ENCODE measurements at places on chromosomes 5 and 9.

DNA sequence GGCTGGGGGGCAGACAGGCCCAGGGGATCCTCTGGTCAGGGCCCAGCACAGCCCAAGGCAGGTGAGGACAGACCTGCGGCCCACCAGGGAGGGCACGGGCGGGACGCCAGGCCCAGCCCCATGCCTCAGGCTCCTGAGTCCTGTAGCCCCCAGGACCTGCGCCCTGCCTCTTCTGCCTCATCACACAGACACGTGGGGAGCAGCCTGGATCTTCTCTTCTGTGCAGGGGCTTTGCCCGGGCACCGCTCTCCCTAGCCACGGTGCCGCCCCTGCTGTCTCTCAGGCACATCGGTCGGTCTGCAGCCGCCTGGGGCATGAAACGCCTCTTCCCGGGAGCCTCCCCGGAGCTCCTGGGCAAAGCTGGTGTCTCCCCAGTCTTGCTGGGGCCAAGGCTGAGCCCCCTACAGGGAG, 40.2 kb upstream of the EGFL7 start:
- no peak for DNase-seq

DNA sequence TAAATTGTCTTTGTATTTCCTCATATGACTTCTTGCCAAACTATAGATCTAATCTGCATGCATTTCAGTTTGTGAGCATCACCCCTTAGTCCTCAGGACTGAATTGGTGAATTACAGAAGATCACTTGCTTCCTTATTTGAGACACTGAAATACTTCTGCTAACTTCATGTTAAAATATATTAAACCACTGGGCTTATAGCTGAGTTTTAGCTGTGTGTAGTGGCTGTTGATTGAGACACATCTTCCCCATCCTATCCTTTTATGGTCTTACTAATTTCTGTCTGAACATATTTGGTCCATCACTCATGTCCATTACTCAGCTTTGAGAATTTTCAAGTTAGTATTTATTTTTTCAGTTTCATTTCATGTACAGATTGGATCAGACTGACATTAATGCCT, 295.9 kb downstream of the PSAT1 start:
- DNase-seq: no peak

DNA sequence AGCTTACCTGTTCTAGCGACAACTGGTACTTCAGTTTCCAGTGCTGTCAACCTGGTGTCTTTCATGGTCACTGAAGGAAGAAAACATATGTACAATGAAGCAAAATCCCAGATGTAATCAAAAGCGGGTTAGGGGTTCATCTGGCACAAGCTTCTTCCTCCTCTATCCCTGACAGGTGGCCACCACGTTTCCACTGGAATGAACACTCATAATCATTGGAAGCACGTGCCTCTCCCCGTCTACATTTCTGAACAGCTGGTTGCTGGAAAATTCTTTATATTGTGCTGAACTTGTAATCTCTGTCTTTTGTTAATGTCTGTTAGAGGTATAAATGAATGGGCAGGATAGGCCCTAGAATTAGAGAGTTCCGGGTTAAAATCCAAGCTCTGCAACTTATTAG, 9.4 kb downstream of the TSC1 start:
- DNase-seq: no peak

DNA sequence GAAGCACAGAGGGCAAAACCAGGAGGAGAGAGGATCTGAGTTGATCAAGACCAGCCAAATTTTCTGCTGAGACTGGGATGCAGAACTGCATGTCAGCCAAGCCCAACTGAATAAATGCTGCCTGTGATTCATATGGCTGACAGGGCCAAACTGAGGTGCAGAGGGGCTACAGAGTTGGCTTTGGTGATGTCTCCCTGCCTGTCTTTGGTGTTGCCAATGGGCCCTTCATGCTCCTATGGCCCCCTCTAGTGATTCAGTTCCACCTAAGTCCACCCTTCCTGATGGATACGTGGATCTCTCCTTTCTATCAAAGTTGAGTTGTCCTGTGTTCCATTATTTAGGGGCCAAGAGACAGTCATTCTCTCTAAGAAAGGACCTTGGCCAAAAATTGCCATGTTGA, 163.6 kb upstream of the TLE4 start:
- no peak for DNase-seq

DNA sequence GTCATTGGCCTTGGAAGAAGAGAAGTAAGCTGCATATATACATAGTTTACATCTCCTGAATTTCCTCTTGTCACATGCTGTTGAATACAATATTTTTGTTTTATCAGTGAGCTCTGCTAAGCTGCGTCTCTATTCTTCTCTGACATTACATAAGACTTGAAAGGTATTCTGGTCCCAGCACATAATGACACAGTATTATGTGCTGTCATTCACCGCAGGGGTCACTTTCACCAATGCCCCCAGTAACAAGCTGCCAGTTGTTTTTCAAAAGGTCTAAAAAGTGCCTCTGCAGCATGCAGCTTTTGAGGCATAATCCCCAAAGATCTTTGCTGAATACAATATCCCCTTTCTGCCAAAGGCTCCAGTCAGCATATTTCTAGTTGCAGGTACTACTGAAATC, 349.0 kb upstream of the FAM174A start:
- DNase-seq: no peak

- no peak for DNase-seq
Observed at GRCh38 chr5:121915765-121916164, 46.0 kb upstream of the SRFBP1 start.

DNA sequence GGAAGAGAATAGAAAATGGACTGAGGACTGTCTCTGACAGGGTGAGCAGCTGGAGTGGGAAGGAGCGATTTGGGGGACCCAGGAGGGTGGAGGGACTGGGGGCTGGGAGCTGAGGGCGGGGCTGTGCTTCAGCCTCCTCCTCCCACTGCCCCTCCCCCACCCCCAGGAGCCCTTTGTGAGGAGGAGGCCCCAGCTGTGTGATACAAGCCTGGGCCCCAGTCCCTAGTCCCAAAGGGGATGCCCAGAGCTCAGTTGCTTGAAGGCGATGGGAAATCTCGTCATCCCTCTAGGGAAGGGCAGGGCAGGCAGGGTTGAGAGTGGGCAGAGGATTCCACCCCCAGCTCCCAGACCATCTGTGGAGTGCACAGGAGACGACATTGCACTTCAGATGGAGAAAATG, at the start of gene SPATA31E1:
TSS of gene SPATA31E1 (plus strand) at position 251 of the 400 bp plus-strand sequence. CDS start at position 266, 15 bp downstream.
- no peak for DNase-seq

GRCh38 chr9:118883411-118883810, 485.8 kb downstream of the BRINP1 start:
- no peak for DNase-seq

GRCh38 chr5:118253225-118254061, 734.9 kb downstream of the DTWD2 start:
- DNase-seq: no peak

GRCh38 chr5:167671176-167671575, 620.3 kb upstream of the WWC1 start:
- no peak for DNase-seq

DNA sequence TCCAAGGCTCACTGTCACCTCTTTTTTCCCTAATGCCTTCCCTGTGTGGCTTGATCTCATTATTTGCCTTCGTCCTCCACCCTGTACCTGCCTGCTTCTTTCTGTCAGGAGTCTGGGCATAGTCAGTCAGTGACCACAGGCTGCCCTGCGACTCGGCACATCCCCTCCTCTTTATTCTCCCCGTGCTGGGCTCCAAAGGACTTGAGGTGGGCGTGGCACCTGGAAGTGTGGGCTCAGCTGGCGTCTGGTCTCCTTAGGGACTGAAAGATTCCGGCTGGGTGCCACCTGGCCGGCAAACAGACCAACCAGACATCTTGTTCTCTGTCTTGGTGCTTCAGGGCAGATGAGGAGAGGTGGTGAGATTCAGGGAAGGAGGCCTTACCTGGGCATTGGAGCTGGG, 29.6 kb upstream of the PRDM12 start:
- DNase-seq: no peak

- DNase-seq: no peak
Observed at GRCh38 chr9:98572796-98573195, 135.9 kb downstream of the GABBR2 start.

GRCh38 chr5:50420343-50420935, 20.6 kb downstream of the EMB start:
- DNase-seq: no peak

DNA sequence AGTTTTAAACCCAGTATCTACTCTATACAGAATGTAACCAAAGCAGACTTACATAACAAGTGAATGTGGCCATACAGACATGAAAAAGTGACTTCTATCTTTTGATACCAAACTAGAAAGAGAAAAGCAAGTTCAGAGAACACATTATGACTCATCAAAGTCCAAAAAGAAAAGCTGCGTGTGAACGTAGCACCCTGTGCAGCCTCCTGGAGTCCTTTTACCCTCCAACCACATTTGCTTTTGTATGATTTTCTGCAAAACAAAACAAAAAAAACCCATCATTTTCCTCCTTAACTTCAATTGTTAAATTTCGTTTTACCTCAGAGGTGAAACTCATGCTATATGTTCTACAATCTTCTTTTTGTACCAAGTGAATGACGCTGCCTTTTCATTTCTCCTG, 2.8 kb upstream of the SMARCA2 start:
- DNase-seq: no peak

- no peak for DNase-seq
Observed at GRCh38 chr5:74648835-74649293, 8.3 kb upstream of the ENC1 start.

GRCh38 chr5:134139891-134140469, 25.5 kb downstream of the TCF7 start:
- DNase-seq: no peak

DNA sequence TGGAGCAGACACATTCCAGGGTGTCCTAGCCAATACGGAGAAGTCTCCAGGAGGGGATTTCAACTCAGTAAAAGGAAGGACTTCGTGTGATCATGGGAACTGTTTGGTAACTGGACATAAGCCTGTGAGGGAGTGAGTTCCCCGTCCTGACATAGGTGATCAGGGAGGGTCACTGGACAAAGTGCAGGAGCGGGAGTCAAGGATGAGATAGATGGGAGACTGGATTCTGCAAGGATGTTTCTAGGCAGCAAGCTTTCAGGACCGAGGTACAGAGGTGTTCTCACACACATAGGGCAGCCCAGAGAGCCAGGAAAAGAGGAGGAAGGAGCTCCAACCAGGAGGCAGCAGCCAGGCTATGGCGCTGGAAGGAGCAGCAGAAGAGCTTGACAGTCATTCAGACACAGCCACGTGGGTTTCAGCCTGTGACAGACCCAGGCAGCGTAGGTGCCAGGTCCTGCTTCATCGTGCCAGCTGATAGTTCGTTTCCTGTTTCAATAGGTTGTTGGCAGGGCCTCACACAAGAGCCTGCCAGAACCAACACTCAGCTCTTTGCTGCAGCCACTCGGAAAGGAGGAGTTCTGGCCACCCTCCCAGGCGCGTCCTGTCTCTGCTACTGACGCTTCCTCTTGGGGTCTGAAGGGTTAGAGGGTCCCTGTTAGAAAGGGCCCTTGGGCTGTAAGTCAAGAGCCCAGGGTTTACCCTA, 84.1 kb downstream of the AMBP start:
- DNase-seq: peak; percentile 3

GRCh38 chr5:126947146-126948010, 83.0 kb downstream of the MARCHF3 start:
- DNase-seq: no peak

- DNase-seq: no peak
Observed at GRCh38 chr5:149488645-149489306, 62.5 kb downstream of the CSNK1A1 start.

- DNase-seq: no peak
Observed at GRCh38 chr5:147831465-147831864, at the start of gene SPINK1. SPINK1 (minus strand) TSS chr5:147831671; CDS start chr5:147831577, 94 bp downstream.

DNA sequence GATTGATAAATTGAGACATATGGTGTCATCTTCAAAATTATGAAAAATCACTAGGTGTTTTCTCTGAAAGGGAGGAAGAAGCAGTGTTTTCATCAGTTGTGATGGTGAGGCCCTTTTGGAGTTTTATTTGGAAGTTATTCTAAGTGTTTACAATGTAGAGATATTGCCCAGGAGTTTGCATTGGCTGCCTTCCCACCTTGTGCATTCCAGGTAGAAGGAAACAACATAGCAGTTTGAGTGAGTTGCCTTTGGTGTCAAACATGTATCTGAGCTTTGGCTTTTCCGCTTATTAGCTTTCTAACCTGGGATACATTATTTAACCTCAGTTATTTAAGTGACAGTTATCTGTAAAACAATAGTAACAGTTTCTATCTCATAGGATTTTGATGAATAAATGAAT, 122.5 kb downstream of the SCAMP1 start:
- DNase-seq: no peak

DNA sequence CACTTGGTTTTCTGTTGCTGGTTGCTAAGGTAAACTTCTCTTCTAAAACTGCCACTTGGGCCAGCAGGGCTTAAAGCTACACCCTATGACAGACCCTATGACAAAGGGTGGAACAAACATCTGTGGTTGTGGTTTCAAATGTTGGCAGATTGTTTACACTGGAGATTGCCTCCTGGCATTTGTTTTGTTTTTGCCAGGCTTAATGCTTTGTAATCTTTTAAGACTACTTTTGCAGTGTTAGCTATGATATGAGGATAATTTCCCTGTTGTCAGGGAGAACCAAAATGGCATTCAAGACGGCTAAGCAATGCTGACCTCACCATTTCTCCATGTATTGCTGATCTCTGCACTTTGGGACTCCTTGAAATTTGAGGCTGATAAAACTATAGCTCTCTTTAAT, 50.3 kb downstream of the MAMDC2 start:
- no peak for DNase-seq

GRCh38 chr5:160470437-160471361, 49.0 kb downstream of the PTTG1 start:
- no peak for DNase-seq

DNA sequence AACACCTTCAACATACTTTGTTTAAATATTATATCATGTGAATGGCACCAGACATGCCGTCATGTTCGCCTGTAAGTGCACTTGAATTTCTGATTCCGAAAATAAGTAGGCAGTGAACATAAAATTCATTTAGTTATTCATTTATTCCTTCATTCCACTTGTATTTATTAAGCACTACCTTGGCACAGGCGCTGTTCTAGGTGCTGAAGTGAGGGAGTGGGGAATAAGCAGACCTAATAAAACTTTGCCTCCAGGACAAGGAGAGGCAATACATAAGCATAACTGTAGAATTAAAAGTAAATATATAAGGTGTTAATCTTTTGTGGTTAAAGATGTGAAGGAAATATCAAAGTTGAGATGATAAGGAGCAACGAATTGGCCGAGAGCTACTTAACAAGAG, 297.4 kb downstream of the TENT4A start:
- DNase-seq: no peak
